ENCODE measurements at places on chromosomes 5 and 9.

DNA sequence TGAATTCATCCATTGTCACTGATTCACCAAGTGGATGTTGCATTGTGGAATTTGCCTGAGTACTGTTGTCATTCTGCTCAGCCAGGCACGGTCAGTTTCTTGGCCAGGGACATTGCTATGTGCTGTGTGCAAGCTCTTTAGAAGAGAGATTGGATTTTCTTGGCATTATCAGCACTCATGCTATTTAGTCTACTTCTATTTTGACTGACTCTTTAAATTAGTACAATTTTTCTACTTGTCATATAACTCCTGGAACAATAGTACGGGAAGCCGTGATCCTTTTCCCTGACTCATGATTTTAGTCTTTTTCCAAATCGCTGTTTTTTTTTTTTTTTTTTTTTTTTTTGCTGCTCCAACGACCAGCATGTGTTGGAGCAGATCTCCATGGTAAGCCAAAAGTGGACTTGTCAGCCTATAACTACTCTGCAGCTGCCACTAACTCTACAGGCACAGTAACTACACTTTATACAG is 129.7 kb downstream of the CDC42SE2 start:
- DNase-seq = no peak

DNA sequence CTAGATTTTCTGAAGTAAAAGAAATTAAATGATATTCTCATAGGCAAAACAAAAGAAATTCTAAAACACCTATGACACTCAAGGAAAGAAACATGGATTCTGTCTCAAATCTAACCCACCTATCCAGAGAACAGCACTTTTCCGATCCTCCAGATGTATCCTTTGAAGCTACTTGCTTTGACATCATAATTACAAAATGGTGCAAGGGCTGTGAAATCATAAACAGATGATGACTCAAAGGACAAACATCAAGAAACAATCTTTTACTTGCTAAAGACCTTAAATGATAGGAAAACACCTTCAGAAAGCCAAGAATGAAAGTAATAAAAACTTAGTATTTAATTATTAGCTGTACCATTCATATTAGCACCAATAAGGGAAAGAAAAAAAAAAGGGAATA is 202.6 kb downstream of the DENND1A start:
- peak; percentile 15 for DNase-seq

- peak; percentile 90 for DNase-seq
Observed at GRCh38 chr9:115204904-115205453, 87.0 kb upstream of the TNC start.

DNA sequence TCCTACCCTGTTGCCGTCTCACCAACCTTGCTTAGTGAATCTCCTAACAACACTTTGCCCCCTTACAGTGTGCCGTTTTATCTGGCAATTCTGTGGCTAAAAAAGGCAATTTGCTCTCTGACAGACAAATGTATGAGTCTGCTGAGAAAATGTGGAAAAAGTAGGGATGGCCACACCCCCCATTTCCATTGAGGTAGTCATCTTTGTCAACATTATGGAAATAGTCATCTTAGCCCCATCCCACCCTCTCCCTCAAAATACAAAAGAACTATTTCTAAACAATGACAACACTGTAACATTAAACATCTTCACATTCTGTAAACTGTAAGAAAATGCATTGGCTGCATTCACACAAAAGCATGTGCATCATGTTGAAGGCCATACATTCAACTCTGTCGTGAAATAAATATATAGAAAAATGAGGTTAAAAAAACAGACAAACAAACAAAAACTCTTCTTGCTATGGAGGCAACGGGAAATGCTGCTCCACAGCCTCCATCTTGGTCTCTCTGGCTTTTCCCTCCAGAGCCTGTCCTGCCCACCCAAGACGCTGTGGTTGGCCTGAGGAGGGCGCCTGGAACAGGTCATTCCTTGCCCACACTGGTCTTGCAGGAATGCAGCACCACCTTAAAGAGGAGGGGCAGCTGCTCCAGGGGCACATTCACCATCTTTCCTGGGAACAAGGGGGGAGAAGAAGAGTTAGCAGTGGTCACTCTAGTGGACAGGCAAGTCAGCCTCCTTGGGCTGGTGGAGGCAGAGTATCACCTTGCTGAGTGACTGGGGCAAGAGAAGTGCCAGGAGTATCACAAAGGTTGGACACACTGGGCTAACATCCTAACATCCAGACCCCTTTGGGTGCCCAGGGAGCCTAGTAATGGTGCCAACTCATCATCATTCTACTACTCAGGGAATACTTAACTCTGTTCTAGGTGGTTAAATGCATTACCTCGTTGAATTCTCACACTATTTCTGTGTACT is 15.2 kb upstream of the NR5A1 start:
- DNase-seq = no peak

DNA sequence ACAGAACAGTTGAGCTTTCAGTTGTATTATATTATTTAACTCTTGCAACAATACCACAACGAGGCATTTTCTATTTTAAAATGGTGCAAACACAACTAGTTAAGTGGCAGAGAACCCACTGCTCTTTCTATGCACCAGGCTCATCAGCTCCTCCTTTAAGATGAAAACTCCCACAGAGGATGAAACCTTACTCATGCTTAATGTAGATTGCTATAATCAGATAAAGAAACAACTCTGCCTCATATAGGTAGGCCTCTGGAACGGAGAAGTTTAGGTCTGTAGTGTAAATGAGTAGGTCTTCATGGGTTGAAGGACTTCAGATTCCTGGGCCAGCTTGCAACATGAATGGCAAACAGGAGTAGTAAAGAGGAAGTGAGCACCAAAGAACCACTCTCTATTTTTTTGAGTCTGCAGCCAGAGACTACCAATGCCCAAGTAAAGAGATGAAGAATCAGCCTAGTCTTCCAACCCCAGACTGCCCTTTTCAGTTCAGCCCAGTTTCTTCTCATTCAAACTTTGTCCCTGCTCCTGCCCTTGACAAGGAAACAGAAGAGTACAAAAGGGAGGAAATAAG is 33.9 kb downstream of the HACD4 start:
- no peak for DNase-seq

- DNase-seq = no peak
Observed at GRCh38 chr9:90016272-90016671, 411.5 kb downstream of the GADD45G start.

DNA sequence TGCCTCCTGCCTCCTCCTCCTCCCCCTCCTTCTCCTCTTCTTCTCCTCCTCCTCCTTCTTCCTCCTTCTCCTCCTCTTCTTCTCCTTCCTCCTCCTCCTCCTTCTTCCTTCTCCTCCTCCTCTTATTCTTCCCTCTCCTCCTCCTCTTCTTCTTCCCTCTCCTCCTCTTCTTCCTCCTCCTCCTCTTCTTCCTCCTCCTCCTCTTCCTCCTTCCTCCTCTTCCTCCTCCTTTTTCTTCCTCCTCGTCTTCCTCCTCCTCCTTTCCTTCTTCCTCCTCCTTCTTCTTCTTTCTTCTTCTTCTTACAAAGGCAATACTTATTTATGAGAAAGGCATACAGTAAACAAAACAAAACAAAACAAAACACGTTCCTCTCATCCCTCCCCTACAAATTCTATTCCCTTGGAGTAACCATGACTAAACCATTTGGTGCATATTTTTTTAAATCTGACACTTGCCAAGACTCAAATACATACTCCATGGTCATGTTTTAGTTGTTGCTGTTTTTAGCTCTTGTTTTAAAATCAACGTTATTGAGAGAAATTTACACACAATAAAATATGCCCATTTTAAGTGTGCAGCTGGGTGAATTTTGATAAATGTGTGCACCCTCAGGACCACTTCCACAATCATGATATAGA is 135.6 kb downstream of the FOXD1 start:
- peak; percentile 64 for DNase-seq

- no peak for DNase-seq
Observed at GRCh38 chr9:110130211-110130610, 77.7 kb downstream of the C9orf152 start.

DNA sequence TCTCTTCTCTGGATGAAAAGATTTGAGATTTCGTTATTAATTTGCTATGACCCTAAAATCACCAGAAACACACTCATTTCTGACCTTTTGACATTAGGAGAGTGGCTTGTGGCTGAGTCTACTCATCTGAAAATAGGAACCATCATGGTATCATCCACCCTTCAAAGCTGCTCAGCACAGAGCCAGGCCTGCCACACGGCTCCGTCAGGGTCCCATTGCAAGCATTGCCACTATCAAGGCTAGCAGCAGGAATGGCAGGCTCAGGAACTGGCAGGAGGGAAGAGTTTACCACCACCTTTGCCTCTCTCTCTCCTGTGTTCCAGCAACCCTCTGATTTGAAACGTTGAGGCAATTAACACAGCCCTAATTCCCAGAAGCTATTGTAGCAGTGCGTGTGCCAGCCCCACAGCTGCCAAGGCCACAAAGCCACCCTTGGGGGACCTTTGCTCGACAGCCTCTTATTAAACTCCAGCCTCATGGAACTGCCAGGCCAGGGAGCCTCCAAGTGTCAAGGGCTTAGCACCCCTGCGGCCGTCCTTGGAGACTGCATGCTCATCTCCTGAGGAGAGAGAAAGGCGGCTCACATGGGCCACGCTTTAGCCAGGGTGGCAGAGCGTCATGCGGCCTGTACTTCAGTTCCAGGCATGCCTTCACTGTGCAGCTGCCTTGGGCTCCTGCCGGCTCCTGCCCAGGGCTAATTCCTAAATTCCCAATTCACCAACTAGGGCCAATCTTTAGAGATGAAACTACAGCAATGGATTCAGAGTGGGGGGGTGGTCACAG is 145.9 kb downstream of the ROR2 start:
- no peak for DNase-seq

- no peak for DNase-seq
Observed at GRCh38 chr9:2473681-2474080, 147.9 kb upstream of the VLDLR start.

DNA sequence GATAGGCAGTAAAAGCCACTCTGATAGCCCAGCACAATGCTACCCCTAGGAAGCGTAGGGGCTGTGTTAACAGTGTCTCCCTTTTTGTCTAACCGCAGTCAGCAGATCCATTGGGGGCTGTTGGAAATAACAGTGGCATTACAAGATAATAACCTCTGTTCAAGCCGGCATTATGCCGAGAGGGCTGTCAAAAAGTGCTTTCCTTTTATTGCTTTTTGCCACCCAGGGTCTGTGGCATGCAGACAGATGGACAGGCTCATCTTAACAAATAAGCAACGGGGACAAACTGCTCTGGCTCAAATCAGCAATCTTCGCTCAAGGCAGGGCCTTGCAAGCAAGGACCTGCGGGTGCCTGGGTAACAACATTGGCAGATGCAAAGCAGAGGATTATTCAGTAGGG is 123.3 kb downstream of the TLR4 start:
- DNase-seq = no peak

GRCh38 chr5:17634160-17634559 is at the start of gene TAF11L14:
TSS of gene TAF11L14 (plus strand) at chr5:17634460.
- DNase-seq = no peak

DNA sequence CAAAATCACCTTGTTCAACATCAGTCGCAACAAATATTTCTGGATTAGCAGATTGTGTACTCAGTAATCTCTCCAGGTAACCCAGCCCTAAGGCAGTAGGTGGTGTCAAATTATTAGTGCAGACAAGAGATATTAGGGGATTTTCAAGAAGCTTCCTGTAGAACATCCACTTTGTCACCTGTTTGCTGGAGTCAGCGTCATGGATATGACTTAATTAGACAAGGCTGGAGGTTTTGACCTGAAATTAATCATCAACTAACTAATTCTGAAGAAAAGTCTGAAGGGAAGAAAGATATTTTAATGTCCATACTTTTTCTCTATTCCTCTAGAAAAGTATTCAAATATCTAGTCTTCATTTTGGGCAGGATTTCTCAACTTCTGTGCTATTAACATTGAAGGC is 91.4 kb upstream of the CCDC112 start:
- no peak for DNase-seq

DNA sequence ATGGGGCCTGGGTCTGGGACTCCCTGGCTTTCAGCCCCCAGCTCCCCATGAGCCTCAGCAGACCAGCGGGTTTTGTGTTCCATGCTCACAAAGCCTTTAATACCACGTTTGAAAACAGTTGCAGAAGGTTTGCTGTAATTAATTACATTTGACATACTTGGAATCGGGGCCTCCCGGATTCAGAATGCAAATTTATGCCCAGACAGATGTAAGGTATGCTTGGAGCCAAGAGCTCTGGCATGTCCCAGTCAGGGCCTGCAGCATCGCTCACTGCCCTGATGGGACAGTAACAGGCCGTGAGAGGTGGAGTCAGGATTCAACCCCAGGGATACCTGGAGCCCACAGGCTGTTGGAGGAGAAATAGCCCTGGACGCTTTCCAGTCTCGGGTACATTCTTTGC is 12.2 kb downstream of the ZNF618 start:
- DNase-seq = no peak

Measured in fibroblast of skin of scalp (primary cell).